Activated CD4-positive, alpha-beta T cell treated with anti-CD3 and anti-CD28 coated beads, Interleukin-2, amount 50 U/mL, for 4 hours (primary cell): ENCODE measurements at places on chromosomes 3 and 15.

- no peak for DNase-seq
These were observed 10.9 kb upstream of the PLCL2 start for GRCh38 chr3:16873872-16874271.

DNA sequence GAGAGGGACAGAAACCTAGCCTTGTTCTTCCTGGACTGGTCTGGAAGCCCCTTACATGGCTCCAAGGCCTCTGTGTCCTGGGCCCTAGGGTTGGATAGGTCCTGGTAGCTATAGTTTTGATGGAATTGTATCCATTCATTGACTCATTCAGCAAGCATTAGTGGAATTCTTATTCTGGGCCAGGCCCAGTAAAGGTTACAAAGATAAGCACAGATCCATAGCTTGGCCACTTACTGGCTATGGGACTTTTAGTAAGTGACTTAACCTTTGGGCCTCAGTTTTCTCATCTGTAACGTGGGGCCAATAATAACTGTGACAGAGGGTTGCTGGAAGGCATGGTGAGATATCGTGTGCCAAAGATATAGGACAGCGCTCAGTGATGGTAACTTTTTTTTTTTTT is 13.6 kb upstream of the DAG1 start:
- DNase-seq = no peak

- DNase-seq = no peak
These were observed 50.6 kb downstream of the DGKG start for GRCh38 chr3:186311441-186311840.

DNA sequence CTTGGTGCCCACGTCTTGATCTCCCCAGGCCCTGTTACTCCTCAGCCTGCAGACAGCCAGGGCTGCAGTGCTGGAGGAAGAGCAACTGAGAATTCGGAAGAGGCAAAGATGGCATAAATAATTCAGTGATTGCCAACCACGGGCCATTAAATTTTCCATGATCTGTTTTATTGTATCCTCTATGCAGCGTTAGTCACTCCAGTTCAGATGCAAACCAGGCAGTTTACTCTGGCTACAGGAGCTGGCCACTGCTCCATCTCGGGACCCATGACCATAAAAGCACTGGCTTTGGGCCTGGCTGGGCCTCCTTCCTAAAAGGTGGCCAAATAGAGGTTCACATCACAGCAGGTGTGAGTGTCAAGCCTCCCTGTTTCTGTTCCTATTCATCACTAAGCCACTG is 137.6 kb upstream of the TLE3 start:
- DNase-seq = no peak

GRCh38 chr3:116899253-116899652 is 189.7 kb downstream of the TUSC7 start:
- no peak for DNase-seq

- no peak for DNase-seq
These were observed 103.9 kb upstream of the ROBO1 start for GRCh38 chr3:79871656-79872055.

- no peak for DNase-seq
These were observed 159.9 kb downstream of the MAGI1 start for GRCh38 chr3:65878831-65879230.

DNA sequence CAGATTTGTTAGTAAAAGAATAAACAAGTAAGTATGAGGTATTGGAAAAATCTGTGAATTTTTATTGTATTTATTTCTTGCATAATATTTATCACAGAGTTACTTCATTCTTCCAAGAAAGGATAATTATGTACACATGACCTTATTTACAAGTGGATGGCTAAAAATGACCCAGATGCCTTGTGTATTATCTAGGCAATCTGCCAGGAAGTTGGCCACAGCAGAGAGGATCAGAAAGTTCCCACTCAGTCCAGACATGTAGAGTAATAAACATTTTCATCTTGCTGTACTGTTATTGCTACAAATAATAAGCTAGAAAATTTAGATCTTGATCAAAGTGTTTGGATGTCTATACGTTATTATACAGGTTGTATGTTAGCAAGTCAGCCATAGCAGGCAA is 317.1 kb downstream of the EPHA6 start:
- no peak for DNase-seq

- no peak for DNase-seq
These were observed 61.0 kb downstream of the LINGO1 start for GRCh38 chr15:77571741-77572140.

- DNase-seq = no peak
These were observed 610 bp downstream of the EPHB3 start for GRCh38 chr3:184561913-184562877.

GRCh38 chr15:52406601-52407000 is 111.0 kb upstream of the MYO5C start:
- no peak for DNase-seq

- no peak for DNase-seq
These were observed 171.7 kb downstream of the PGPEP1L start for GRCh38 chr15:98835876-98836275.

DNA sequence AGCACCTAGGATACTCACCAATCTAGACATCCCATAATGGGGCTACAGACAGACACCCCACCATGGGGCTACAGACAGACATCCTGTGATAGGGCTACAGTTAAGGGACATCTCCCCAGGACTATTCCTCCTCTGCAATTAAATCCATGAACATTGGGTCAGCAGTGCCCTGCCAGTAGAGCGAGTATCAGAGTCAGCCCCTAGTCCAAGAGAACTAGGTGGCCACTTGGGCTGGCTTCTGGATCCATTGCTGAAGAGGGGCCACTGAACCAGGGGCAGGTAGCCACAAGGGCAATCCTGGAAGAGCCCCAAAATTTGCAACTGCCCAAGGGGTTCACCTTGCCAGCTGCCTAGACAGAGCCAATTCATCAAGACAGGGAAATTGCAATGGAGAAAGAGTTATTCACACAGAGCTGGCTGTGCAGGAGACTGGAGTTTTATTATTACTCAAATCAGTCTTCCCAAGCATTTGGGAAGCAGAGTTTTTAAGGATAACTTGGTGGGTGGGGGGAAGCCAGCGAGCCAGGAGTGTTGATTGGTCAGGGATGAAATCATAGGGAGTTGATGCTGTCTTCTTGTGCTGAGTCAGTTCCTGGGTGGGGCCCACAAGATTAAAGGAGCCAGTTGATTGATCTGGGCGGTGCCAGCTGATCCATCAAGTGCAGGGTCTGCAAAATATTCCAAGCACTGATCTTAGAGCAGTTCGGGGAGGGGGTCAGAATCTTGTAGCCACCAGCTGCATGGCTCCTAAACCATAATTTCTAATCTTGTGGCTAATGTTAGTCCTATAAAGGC is 170.2 kb upstream of the SMAD3 start:
- no peak for DNase-seq

DNA sequence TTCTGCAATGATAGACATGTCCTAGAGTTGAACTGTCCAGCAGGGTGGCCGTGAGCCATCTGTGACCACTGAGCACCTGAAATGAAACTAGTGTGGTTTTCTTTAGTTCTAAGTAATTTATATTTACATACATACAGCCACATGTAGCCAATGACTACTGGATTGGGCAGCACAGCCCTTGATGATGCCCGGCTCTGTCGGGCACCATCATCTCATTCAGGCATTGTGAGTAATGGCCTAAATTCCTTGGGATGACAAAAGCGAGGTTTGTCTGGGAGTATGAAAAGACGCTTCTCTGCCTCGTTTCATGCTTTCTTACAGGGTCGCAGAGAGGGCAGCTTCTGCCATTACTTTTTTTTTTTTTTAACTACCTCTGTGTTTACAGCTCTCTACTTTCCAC is 251.9 kb upstream of the HES1 start:
- DNase-seq = no peak

GRCh38 chr15:40295297-40295696 is 12.4 kb upstream of the ANKRD63 start:
- no peak for DNase-seq

GRCh38 chr3:19888428-19889152 is 45.4 kb downstream of the EFHB start:
- no peak for DNase-seq

DNA sequence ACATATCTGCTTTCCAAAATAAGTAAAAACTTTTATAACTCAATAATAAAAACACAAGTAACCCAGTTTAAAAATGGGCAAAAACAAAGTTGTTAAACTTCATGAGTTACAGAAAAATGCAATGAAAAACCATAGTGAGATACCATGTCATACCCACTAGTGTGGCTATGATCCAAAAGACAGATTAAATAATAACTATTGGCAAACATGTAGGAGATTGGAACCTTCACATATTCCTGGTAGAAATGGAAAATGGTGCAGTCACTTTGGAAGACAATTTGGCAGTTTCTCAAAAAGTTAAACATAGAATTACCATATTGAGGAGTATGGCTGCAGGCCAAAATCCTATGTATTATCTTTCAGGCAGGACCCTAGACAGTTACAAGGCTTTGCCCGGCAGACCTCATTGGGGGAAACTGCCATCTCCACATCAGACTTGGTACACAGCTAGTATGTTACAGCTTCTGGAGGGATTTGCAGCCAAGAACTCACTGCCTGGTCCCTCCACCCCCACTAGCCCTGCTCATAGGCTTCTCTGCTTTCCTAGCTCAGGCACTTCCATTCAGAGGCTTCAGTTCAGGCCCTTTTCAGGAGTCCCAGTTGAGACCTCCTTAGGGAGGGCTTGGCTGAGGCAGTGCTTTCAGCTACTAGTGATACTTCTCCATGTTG is 147.8 kb downstream of the NEK10 start:
- no peak for DNase-seq

- no peak for DNase-seq
These were observed 79.6 kb downstream of the CPN2 start for GRCh38 chr3:194271460-194272035.

DNA sequence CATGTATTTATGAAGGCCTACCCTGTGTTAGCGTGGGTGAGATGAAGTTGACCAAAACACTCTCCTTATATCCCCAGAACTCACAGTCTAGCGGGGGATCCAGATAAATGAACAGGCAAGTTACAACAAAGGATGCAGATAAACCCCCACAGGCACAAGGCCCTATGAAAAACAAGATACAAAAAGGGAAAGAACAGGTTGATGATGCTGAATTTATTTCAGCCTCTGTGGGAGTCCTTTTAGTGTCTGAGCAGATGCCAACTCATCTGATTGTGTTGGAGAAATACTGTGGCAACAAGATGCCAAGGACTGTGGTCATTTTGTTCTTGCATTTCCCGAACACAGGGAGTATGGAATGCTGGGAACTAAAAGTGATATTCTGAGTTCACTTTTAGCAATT is 300.0 kb downstream of the CHST2 start:
- DNase-seq = no peak

DNA sequence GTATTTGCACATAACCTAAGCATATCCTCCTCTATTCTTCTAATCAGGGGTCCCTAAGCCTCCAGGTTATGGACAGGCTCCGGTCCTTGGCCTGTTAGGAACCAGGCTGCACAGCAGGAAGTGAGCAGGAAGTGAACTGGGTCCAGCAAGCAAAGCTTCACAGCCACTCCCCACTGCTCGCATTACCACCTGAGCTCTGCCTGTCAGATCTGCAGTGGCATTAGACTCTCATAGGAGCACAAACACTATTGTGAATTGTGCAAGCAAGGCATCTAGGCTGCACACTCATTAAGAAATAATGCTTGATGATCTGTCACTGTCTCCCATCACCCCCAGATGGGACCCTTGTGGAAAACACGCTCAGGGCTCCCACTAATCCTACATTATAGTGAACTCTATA is 9.8 kb downstream of the MSL2 start:
- DNase-seq = no peak

DNA sequence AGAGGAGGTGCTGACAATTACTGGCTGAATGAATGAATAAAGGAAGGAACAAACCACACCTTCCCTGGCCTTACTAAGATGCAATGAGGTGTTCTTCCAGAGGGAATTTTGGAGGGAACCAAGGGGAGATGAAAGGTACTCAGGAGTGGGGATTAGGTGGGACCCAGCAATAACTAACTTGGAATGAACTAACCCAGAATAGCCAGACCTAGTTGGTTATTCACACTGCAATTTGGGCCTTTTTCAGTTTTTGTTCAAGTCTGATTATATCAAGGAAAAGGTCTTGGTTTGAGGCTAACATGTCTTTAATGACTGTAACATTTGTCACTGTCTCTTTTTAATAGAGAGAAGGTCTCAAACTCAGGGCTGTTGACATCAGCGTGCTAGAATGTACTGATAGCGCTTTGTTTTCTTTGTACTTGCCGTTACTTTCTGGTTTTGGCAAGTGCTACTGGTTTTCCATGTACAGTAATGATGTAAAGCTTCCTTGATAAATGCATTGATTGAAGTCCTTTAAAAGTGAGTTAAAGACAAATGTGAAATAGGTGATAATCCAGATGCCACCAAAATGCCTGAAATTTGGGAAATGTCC is 3.2 kb upstream of the PLXND1 start:
- no peak for DNase-seq

DNA sequence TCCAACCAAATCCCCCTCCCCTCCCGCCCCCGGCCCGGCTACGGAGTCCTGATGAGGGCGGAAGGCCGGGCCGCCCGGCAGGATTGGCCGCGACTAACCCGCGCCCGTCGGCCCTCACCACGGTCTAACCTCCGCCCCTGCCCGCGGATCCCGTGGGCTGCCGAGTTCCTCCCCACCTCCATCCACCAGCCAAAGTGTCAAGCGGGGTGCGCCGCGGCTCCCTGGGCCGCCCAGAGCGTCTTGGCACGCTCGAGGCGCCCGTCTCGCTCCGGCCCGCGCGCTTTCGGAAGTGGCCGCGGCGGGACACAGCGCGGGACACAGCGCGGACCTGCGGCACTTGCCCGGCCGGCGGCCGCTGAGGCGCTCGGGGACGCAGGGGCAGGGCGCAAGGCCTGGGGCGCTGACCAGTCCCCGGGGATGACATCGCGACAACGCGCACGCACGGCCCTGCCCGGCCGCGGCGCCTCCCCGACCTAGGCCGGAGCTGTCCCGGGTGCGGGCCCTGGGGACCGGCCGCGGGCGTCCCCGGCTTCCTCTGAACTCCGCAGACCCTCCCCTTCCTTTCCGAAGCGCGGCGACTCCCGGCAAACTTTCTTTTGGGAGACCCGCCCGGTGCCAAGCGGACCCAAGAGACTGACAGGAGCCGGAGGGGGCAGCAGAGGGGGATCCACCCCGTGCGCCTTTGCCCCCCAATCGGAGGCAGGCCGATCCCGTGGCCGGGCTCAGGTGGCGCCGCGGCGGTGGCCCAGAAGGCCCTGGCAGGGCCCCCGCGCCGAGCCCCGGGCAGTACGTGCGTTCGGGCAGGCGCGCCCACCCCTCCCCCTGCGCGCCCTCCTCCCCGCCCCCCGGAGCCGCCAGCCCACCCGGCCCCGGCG is 112.8 kb upstream of the ICE2 start:
- DNase-seq = no peak

DNA sequence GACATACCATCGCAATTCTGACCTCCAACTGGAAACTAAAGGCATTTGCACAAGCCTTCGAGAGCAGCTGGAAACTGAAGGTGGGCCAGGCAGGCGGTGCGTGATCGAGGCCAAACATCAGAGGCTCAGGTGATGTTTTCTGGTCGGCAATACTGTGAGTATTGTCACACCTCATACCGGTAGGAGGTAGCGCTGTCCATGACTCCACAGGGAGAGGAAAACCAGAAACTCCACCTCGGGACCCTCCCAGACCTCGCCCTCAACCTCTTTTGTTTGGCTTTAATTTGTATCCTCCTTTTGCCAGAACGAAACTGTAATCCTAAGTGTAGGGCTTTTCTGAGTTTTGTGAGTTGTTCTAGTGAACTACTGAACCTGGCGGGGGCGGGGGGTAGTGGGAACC is 43.6 kb downstream of the LDHAL6B start:
- no peak for DNase-seq

- no peak for DNase-seq
These were observed 411.2 kb upstream of the TBL1XR1 start for GRCh38 chr3:177608443-177608842.
